ENCODE measurements at places on chromosomes 12 and 14. TPM values are rescaled to one million over a fixed set of nuclear protein-coding genes. Genes with fewer than 3 reads are reported as not detected.

ITGA7 gene
- total RNA-seq: 0.09 TPM

KCNK10 gene
- total RNA-seq: not detected

DHRS2 gene
- not detected for total RNA-seq

GALNT9 gene
- 0.36 TPM for total RNA-seq

AMDHD1 gene
- not detected for total RNA-seq

KLHL28 gene
- 9.2 TPM for total RNA-seq

SDSL gene
- 6.8 TPM for total RNA-seq

NTF3 gene
- not detected for total RNA-seq

ACSS3 gene
- 0.19 TPM for total RNA-seq

CRIP2 gene
- 227 TPM for total RNA-seq

HNF1A gene
- total RNA-seq: not detected

LRRIQ1 gene
- 0.18 TPM for total RNA-seq

SYCP3 gene
- total RNA-seq: 0.09 TPM

SLCO1B1 gene
- not detected for total RNA-seq

OR9K2 gene
- total RNA-seq: not detected

LUM gene
- total RNA-seq: 1.2 TPM

CISTR gene
- total RNA-seq: not detected

NOVA1 gene
- total RNA-seq: 1.9 TPM

LRTM2 gene
- total RNA-seq: not detected

HOXC9 gene
- total RNA-seq: not detected

GDF11 gene
- total RNA-seq: 3.3 TPM

DPPA3 gene
- not detected for total RNA-seq

SLC17A8 gene
- total RNA-seq: not detected

TAS2R42 gene
- total RNA-seq: not detected

TPPP2 gene
- total RNA-seq: not detected

All from endothelial cell of coronary artery (primary cell).